Muscle of back (tissue), 13 donors: ENCODE measurements at places on chromosomes 3 and 15. TPM values are rescaled to one million over a fixed set of nuclear protein-coding genes. Genes with fewer than 3 reads are reported as not detected.

SLC38A3 gene
- polyA plus RNA-seq: 2.3 TPM

- DNase-seq: no peak
Observed at GRCh38 chr3:109241459-109242186, 74.7 kb downstream of the DPPA2 start.

GRCh38 chr3:62329971-62330370, 43.4 kb downstream of the FEZF2 start:
- DNase-seq: no peak

ZNF860 gene
- 0.58 TPM for polyA plus RNA-seq

GRCh38 chr3:185526349-185526951, 25.9 kb downstream of the LIPH start:
- no peak for DNase-seq

- DNase-seq: no peak
Observed at GRCh38 chr3:67423722-67424121, 230.7 kb downstream of the SUCLG2 start.
